ENCODE measurements at places on chromosomes 1 and 21.

DNA sequence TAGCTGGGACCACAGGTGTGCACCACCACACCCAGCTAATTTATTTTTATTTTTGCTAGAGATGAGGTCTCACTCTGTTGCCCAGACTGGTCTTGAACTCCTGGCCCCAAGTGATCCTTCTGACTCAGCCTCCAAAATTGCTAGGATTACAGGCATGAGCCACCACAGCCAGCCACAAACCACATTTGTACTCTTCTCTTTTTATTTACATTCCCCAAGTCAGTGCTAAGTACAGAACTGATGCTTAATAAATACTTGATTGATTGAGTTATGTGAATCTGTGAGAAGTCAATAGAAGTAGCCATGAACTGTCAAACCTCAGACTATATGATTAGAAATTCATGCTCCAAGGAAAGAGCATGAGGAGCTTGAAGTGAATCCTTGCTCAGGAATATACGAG, 48.5 kb upstream of the S1PR1 start:
- DNase-seq: no peak

DNA sequence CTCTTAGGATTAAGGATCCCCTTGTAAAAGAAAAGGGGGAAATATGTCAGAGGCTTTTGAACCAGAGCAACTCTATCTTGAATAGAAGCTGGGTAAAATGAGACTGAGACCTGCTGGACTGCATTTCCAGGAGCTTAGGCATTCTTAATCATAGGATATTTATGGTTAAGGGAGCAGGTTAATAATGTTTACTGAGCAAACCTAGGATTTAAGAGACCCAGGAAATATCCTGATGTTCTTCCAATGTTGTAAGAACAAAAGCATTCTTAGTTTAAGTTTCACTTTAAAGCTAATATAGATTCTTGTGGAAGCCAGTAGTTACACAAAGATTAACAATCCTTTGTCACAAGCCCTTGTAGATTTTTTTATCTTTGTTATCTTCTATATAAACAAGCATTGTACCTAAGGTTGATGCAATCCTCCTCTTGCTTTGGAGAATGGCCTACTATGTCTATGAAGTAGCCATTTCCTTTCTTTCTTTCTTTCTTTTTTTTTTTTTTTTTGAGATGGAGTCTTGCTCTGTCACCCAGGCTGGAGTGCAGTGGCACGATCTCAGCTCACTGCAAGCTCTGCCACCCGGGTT, 570.2 kb upstream of the BEND5 start:
- no peak for DNase-seq

- DNase-seq: no peak
Observed at GRCh38 chr1:61921435-61921834, 179.2 kb downstream of the PATJ start.

GRCh38 chr1:57020216-57020615, 54.4 kb upstream of the C8B start:
- DNase-seq: no peak

DNA sequence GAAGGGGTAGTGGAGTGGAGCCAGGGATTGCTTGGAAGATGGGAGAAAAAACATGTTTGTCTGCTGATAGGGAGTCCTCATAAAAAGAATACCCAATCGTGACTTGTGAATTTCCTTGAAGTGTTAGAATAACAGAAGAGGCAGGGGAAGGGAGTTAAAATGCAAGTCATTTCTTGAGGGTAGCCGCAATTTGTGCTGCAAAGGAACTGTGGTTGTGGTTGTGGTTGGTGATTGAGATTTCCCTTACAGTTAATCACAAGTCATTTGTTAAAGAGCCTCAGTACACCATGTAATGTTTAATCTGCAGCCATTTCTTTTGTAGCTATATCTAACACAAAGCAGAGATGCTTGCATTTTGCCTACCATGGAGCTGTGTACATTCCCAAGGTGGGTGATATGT, 38.5 kb upstream of the EGLN1 start:
- DNase-seq: no peak
